Heart left ventricle (tissue), 16 donors: ENCODE measurements at places on chromosomes 1 and 21. TPM values are rescaled to one million over a fixed set of nuclear protein-coding genes. Genes with fewer than 3 reads are reported as not detected.

The E2F2 gene
- total RNA-seq: 2.7 TPM

DNA sequence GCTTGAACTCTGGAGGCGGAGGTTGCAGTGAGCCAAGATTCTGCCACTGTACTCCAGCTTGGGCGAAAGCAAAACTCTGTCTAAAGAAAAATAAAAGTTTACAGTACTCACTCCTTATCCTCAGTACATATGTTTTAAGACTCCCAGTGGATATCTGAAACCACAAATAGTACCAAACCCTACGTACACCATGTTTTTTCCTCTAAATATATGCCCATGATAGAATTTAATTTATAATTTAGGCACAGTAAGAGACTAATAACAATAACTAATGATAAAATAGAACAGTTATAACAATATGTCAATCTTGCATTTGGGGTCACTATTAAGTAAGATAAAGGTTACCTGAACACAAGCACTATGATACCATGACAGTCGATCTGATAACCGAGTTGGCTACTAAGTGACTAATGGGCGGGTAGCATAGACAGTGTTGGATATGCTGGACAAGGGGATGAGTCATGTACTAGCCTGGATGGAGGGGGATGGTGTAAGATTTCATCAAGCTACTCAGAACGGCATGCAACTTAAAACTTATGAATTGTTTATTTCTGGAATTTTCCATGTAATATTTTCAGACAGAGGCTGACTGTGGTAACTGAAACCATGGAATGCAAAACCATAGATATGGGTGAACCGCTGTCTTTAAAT, 43.7 kb downstream of the ST7L start:
- no peak overlapping the region for H3K4me3 ChIP-seq
- H3K27ac ChIP-seq: no peak overlapping the region
- peaks cover 63% of the 10 kb centered on the region for H3K36me3 ChIP-seq
- no peaks in the 10 kb centered on the region for H3K4me1 ChIP-seq
- H3K27me3 ChIP-seq: no peaks in the 10 kb centered on the region

The CGN gene
- total RNA-seq: 0.19 TPM

DNA sequence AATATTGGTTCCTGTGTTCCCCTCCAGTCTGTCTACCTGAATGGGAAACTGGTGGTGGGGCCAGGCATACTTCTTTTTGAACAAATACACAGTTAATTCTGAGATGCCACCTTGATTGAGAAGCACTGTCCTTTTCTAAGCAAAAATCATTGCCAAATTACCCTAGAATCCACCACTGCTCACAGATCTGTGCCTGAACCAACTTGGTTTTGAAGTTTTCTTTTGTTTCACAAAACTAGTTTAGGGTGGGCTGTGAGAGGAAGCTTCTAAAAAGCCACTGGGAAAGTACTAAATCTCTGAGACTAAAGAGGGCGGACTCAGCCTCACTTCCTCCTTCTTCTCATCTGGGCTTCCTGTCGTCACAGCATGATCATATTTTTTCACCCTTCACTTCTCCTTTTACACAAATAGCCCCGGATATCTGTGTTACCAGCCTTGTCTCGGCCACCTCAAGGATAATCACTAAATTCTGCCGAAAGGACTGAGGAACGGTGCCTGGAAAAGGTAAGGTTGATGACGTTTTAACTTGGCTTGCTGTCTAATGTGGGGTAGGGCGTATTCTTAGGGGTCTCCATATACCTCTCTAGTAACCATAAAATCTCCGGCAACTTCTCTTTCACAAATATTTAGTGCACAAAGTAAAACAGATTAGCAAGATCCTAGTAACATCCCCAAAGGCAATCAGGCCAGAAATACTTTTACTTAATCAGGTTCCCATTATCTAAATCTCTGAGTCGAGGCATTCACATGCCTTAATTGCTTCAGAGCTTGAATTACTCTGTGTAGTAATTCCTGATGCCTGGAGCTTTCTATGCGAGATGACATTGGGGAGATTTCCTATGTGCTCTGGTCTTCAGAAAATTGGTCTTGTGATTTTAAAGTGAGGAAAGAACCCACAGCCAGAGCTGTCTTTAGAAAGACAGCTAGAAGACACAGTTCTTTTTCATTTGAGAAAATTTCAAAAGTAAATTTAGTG, at the start of gene CD53:
Gene CD53 (plus strand): TSS at position 404 of the 976 bp plus-strand sequence. CDS start 18,261 bp downstream, outside the sequence.
- no peak within 1 kb of the TSS for H3K27ac ChIP-seq
- H3K27me3 ChIP-seq: no peaks in the 10 kb centered on the region
- peak within 1 kb of the TSS; percentile 40 for H3K4me3 ChIP-seq
- no peaks in the 10 kb centered on the region for H3K36me3 ChIP-seq
